Umbilical cord (tissue), 2 donors: ENCODE measurements at places on chromosomes 6 and 20. TPM values are rescaled to one million over a fixed set of nuclear protein-coding genes. Genes with fewer than 3 reads are reported as not detected.

The KCNK17 gene
- total RNA-seq: 0.96 TPM

The TMEM217 gene
- total RNA-seq: 3.4 TPM

The LIN28B gene
- total RNA-seq: 5.1 TPM

The PLCB4 gene
- 7.2 TPM for total RNA-seq

The GTF2H4 gene
- 1.4 TPM for total RNA-seq

The SLC32A1 gene
- 6.3 TPM for total RNA-seq

The DPPA5 gene
- total RNA-seq: not detected

The DLK2 gene
- total RNA-seq: 4.8 TPM

The GHRH gene
- total RNA-seq: not detected

The GRM4 gene
- 0.96 TPM for total RNA-seq

The DLL1 gene
- 0.96 TPM for total RNA-seq

The SAMD10 gene
- 0.24 TPM for total RNA-seq

The UBE2C gene
- total RNA-seq: 3.6 TPM

The RAB23 gene
- 169 TPM for total RNA-seq

The LKAAEAR1 gene
- total RNA-seq: 3.4 TPM

The SLC17A4 gene
- total RNA-seq: 2.4 TPM

The ALDH5A1 gene
- 3.4 TPM for total RNA-seq
